Aorta (tissue), 5 donors: ENCODE measurements at places on chromosomes 5 and 9. TPM values are rescaled to one million over a fixed set of nuclear protein-coding genes. Genes with fewer than 3 reads are reported as not detected.

GRCh38 chr5:176647843-176648473 lies 674 bp downstream of the TSPAN17 start:
- H3K4me3 ChIP-seq, result peak overlapping the region; percentile 40
- H3K27me3 ChIP-seq, result no peaks in the 10 kb centered on the region
- no peaks in the 10 kb centered on the region for H3K36me3 ChIP-seq
- DNase-seq, result no peak

GRCh38 chr5:103177543-103177942 lies 57.4 kb downstream of the PPIP5K2 start:
- no peaks in the 10 kb centered on the region for H3K27me3 ChIP-seq
- no peak overlapping the region for H3K27ac ChIP-seq

DNA sequence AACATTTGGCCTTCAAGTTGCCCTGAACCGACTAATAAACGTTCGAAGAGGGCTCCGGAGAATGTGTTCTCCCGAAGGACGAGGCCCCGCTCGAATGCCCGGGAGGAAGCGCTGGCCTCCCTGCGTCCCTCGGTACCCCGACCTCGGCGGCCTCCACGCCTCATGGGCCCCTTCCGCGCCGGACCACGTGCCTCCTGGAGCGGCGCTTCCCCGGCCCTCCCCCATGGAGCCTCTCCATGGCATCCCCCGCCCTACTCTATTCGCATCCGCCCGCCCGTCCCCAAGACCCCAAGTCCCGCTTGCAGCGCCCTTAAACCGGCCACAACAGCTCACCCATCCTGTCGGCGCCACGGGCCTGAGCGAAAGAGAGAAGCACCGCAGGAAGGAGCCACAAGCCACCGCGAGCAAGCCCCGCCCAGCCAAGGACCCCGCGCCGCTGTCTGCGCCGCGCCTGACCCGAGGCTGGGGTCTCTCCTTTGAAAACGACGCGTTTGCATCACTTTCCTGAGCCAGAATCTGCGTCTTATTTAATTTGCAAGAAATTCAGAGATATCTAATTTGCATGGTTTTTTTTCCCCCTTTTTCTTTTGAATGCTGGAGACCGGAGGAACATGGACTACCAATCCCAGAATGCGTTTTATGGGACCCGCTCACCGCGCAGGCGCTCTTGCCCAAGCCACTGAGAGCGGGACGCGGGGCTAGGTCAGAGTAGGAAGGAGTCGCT lies at the start of gene RPS23:
RPS23 (minus strand) TSS at position 368 of the 724 bp plus-strand sequence; CDS start at position 337, 31 bp downstream.
- H3K36me3 ChIP-seq, result peaks cover 4% of the 10 kb centered on the region
- peak; percentile 95 for DNase-seq
- H3K27ac ChIP-seq, result peak within 1 kb of the TSS; percentile 0

GRCh38 chr9:34744295-34745221 lies 34.6 kb upstream of the CCL21 start:
- no peaks in the 10 kb centered on the region for H3K4me1 ChIP-seq
- no peak overlapping the region for H3K27ac ChIP-seq
- DNase-seq, result no peak
- H3K36me3 ChIP-seq, result no peaks in the 10 kb centered on the region

GRCh38 chr5:92808474-92808873 lies 772.5 kb downstream of the NR2F1-AS1 start:
- no peaks in the 10 kb centered on the region for H3K36me3 ChIP-seq
- H3K4me1 ChIP-seq, result no peaks in the 10 kb centered on the region
- H3K27ac ChIP-seq, result no peak overlapping the region
- DNase-seq, result no peak
- no peaks in the 10 kb centered on the region for H3K27me3 ChIP-seq

GRCh38 chr5:17879276-17879675 lies 245.0 kb downstream of the TAF11L14 start:
- H3K4me3 ChIP-seq, result no peak overlapping the region
- H3K27me3 ChIP-seq, result no peaks in the 10 kb centered on the region
- H3K36me3 ChIP-seq, result no peaks in the 10 kb centered on the region

- no peaks in the 10 kb centered on the region for H3K36me3 ChIP-seq
- no peaks in the 10 kb centered on the region for H3K4me1 ChIP-seq
- no peak overlapping the region for H3K27ac ChIP-seq
- H3K4me3 ChIP-seq, result no peak overlapping the region
- H3K27me3 ChIP-seq, result no peaks in the 10 kb centered on the region
- DNase-seq, result no peak
Observed at GRCh38 chr9:36039696-36040095, 3.0 kb downstream of the RECK start.

GRCh38 chr9:36036780-36037548 lies at the start of gene RECK:
Gene RECK (plus strand): TSS chr9:36036913. CDS start chr9:36036999, 86 bp downstream.
- no peaks in the 10 kb centered on the region for H3K36me3 ChIP-seq
- no peaks in the 10 kb centered on the region for H3K27me3 ChIP-seq
- peak; percentile 97 for DNase-seq

DNA sequence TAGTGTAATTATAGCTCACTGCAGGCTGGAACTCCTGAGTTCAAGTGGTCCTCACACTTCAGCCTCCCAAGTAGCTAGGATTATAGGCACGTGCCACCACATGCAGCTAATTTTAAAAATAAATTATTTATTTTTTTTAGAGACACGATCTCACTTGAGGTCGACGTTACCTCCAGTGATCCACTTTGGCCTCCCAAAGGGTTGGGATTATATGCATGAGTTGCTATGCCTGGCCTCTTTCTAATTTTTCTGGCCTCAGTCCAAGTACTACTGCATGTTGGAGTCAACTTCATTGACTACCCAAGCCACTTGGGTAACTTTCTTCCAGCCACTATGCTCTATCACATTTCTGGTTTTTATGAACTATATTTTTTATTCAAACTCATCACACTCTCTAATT lies 148.3 kb downstream of the EFNA5 start:
- no peak for DNase-seq
- no peak overlapping the region for H3K4me3 ChIP-seq
- H3K27me3 ChIP-seq, result no peaks in the 10 kb centered on the region
- no peaks in the 10 kb centered on the region for H3K4me1 ChIP-seq

DNA sequence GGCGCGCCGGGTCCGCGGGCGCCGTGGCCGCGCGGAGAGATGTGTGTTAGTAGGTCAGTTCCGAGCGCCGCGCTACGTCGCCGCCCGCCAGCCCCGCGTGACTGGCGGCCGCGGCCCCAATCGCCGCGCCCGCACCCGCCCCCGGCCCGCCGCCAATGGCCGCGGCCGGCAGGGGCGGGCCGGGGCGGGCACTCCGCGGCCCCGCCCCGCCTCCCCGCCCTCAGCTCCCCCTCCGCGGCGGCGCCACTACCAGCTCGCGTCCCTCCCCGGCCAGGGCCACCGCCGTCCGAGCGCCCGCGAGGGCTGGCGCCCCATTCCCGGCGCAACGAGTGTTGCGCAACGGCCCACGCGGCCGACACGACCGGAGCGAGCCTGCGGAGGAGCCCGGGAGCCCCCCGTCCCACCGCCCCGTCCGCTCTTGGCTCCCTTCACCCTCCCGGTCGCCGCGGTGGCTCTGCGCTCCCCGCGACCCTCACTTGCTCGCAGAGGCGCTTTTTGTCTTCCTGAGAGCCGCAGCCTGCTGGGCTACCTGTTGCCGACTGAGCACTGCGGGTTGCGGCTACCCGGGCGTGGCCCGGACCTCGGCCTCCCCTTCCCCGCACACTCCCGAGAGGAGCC lies at the start of gene NFIL3:
NFIL3 (minus strand) TSS at position 48 of the 618 bp plus-strand sequence. CDS start 13,098 bp downstream, outside the sequence.
- H3K4me1 ChIP-seq, result peaks cover 5% of the 10 kb centered on the region
- peak within 1 kb of the TSS; percentile 97 for H3K27ac ChIP-seq
- no peaks in the 10 kb centered on the region for H3K36me3 ChIP-seq
- no peaks in the 10 kb centered on the region for H3K27me3 ChIP-seq

GRCh38 chr5:171080186-171080938 lies 218.5 kb downstream of the RANBP17 start:
- no peak overlapping the region for H3K4me3 ChIP-seq
- H3K27ac ChIP-seq, result no peak overlapping the region
- H3K4me1 ChIP-seq, result no peaks in the 10 kb centered on the region
- H3K36me3 ChIP-seq, result no peaks in the 10 kb centered on the region
- no peak for DNase-seq
- H3K27me3 ChIP-seq, result no peaks in the 10 kb centered on the region

DNA sequence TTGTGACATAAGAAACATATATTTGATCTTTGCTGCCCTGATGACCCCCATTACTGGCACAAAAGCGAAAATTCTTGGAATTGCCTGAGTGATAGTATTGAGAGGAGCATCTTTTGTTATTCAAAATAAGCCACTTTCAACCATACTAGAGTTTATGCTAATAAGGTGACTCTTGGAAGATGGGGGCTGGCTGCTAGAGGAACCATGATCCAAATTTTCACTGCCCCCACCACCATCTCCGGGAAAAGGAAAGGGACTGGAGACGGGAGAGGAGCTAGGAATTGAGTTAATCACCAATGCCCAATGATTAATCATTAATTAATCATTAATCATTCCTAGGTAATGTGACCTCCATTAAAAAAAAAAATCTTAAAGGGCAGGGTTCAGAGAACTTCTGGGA lies 25.6 kb downstream of the FBXW11 start:
- H3K4me3 ChIP-seq, result no peak overlapping the region
- H3K27ac ChIP-seq, result no peak overlapping the region
- no peaks in the 10 kb centered on the region for H3K27me3 ChIP-seq
- H3K36me3 ChIP-seq, result no peaks in the 10 kb centered on the region
- DNase-seq, result no peak

- DNase-seq, result no peak
- H3K4me1 ChIP-seq, result no peaks in the 10 kb centered on the region
- no peak overlapping the region for H3K27ac ChIP-seq
- H3K36me3 ChIP-seq, result no peaks in the 10 kb centered on the region
Observed at GRCh38 chr5:87322381-87322780, 54.7 kb downstream of the RASA1 start.

DNA sequence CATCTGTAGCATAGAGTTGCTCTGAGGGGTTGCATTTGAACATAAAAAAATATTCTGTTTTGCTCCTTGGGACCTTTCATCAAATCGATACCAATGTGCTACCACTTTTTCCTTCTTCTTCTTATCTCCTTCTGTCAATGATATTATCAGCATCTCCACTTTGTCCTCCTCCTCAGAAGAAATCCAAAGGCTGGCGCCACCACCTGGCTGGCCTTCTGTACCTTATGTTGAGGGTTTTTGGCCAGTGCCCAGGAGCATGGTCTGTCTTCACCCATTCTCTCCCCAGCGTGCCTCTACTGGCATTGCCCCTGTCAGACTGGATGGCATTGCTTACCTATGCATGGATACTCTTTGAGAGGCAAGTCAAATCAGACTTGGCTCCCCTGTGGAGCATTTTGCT lies 167.2 kb downstream of the CFAP90 start:
- no peak overlapping the region for H3K4me3 ChIP-seq
- no peaks in the 10 kb centered on the region for H3K27me3 ChIP-seq
- H3K36me3 ChIP-seq, result no peaks in the 10 kb centered on the region
- no peaks in the 10 kb centered on the region for H3K4me1 ChIP-seq
- no peak for DNase-seq

DNA sequence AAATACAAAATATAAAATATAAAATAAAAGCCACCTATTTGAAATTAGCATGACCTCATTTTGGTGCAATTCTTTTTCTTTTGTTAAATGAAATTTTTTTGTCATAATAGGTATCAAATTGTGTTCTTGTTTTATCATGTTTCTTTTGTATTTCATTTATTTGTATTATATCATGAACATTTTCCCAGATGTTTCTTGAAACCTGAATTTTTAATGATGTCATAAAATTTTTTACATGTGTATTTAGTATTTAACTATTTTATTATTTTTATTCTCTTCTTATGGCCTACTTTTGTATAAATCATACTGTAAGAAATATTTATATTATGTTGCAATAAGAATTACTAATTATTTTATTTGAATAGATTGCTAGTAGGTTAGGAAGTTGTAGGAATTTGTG lies 361.7 kb downstream of the TMEM161B start:
- H3K4me1 ChIP-seq, result no peaks in the 10 kb centered on the region
- no peak overlapping the region for H3K4me3 ChIP-seq
- no peaks in the 10 kb centered on the region for H3K36me3 ChIP-seq
- no peak for DNase-seq
- no peaks in the 10 kb centered on the region for H3K27me3 ChIP-seq

DNA sequence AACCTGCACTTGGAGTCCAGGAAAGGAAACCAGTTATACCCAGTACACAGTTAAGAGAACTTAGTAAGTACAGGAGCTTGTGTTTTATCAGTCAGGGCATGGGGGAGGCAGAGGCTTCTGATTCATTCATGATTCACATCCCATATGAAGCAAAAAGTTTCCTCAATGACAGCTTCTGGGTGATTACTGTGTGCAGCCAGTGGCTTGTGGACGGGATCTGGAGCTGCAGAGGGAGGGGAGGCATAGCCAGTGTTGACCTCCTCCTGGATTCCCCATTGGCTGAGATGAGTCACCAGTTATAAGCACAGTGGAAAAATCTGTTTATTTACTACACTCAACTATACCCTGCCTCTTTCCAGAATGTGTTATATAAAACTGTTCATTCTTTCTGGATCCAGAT lies 17.7 kb downstream of the IL31RA start:
- no peaks in the 10 kb centered on the region for H3K4me1 ChIP-seq
- H3K36me3 ChIP-seq, result no peaks in the 10 kb centered on the region
- no peaks in the 10 kb centered on the region for H3K27me3 ChIP-seq
- peak; percentile 62 for DNase-seq
- no peak overlapping the region for H3K4me3 ChIP-seq
- H3K27ac ChIP-seq, result no peak overlapping the region

DNA sequence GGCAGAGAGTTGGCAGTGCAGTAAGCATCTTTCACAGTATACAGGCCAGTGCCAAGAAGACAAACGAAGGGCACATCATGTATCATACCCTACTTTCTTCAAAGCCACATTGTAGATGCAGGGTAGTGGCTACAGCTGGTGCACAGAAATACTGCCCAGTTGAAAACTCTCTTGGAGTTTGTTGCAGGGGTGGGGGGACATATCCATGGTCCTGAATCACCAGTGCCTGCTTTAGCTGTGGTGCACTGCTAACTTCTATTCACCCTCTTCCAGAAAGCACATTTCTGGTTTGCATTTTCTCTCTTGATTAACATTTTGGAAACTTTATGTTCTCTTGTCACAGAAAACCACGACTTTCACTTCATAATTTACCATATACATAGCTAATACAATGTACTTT lies 196.6 kb downstream of the PAPPA start:
- DNase-seq, result no peak
- peaks cover 3% of the 10 kb centered on the region for H3K36me3 ChIP-seq
- no peak overlapping the region for H3K4me3 ChIP-seq
- H3K27ac ChIP-seq, result no peak overlapping the region
- H3K27me3 ChIP-seq, result no peaks in the 10 kb centered on the region

- no peak overlapping the region for H3K27ac ChIP-seq
- no peaks in the 10 kb centered on the region for H3K36me3 ChIP-seq
- no peak overlapping the region for H3K4me3 ChIP-seq
- H3K27me3 ChIP-seq, result no peaks in the 10 kb centered on the region
Observed at GRCh38 chr5:95130941-95131340, 154.0 kb downstream of the MCTP1 start.

GRCh38 chr9:136059321-136059791 lies 35.7 kb downstream of the NACC2 start:
- no peak overlapping the region for H3K27ac ChIP-seq
- no peaks in the 10 kb centered on the region for H3K4me1 ChIP-seq

The SPINK6 gene
- not detected for total RNA-seq

The GRIN3A gene
- 0.33 TPM for total RNA-seq

The PCDHGA4 gene
- 7.1 TPM for total RNA-seq

The TAF11L10 gene
- total RNA-seq, result not detected

The IFNA13 gene
- total RNA-seq, result not detected

The KIF12 gene
- total RNA-seq, result not detected

The SPATA31D1 gene
- not detected for total RNA-seq
